ENCODE measurements at places on chromosomes 1 and 21.

- DNase-seq, result no peak
Measured at GRCh38 chr1:14599183-14599791, 802 bp downstream of the KAZN start.

DNA sequence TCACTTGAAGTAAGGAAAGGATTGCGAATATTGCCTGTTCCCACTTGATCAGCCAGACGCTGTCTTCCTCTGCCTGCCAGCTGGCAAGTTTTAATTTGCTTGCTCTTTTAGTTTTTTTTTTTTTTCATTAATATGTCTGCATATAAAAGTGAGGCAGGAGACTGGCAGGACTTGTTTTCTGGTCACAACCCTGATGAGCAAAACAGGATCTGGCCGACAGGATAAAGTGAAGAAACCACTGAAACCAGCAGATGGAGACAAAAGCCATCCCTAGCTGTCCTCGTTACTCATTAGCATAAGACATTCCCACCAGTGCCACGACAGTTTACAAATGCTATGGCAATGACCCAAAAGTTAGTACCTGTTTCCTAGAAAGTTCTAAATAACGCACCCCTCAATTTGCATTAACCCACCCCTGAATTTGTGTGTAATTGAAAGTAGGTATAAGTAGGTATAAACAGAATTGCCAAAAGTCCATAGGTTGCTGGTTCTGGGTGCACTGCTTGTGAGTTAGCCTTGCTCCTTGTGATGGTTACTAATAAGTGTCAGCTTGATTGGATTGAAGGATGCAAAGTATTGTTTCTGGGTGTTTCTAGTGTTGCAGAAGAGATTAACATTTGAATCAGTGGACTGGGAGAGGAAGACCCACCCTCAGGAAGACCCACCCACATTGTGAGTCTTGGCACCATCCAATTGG, 60.8 kb downstream of the ZNF684 start:
- DNase-seq, result peak; percentile 76

DNA sequence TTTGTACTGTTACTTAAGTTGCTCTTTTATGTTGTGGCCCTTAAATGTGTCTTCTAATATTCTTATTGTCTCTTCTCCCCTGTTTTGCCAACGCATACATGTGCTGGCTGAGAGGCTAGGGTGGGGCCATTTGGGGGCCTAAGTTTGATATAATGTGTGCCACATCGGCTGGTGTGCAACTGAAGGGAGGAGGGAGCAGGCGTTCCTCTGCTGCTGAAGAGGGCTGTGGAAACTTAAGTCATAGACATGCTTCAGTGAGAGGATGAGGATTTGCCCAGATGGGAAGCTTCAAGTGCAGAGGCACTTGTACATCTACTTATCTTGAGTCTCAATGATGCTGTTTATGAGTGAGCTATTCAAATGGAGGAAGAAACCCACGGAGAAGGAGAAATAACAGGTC, 630.6 kb downstream of the LMO4 start:
- no peak for DNase-seq

DNA sequence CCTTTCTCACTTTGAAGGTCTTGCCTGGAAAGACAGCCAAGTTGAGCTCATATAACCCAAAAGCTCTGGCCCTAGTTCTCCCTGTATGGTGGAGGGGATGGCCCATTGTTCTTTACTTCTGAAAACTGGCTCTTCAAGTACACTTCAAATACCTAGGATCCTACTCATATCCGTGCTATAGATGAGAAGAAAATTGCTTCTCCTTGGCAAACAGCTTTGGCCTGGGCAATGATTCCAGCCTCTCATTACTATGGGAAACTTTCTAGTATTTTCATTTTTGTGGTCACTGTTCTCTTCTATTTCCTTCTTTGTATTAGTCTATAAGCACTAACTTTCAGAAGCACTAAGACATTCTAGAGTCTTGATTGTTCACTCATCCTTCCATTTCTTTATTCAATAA, 53.7 kb downstream of the ZNF697 start:
- DNase-seq, result no peak

- DNase-seq, result no peak
Measured at GRCh38 chr1:182248721-182249120, 142.9 kb downstream of the GLUL start.

DNA sequence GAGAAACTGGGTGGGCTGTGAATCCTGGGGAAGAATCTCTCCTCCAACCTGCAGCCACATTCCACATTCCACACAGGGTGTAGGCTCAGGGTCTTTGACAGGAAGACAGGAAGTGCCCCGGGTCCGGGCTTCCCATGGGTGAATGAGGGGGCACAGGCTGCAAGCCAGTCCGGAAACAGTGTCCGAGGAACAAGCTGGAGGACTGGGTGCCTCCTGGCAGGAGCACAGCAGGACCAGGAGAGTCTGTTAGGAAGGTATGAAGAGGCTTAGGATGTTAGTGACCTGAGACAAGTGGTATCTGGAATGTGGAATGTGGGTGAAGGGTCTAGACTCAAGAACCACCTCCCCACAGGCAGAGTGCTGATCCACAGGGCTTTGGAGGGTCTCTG, 121.0 kb upstream of the CD34 start:
- DNase-seq, result no peak

- DNase-seq, result no peak
Measured at GRCh38 chr1:197774466-197775281, 606 bp downstream of the DENND1B start.

GRCh38 chr1:7810395-7810794, 26.3 kb downstream of the PER3 start:
- no peak for DNase-seq

DNA sequence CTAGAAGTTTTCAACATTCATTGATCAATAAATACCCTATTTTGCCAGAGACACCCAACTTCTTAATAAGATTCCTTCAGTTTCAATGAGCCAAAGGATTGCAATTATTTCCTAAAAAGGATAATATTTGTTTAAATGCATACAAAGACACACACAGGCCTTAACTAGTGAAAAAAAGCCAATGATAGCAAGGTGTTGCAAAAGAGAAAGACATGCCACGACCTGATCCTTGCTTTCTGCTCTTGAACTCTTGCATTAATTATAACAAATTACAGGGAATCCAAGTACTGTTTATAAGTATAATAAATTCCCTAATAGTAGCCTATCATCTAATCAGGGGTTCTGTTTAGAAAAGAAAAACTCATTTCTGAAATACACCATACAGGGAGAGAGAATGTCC, 131.1 kb downstream of the PTPN14 start:
- DNase-seq, result no peak

GRCh38 chr1:185808631-185809030, 74.4 kb downstream of the HMCN1 start:
- no peak for DNase-seq

GRCh38 chr1:39829791-39830533, 41.3 kb upstream of the BMP8B start:
- DNase-seq, result peak; percentile 89
